CD8-positive, alpha-beta memory T cell (primary cell): ENCODE measurements at places on chromosomes 7 and 10.

- DNase-seq: no peak
Measured at GRCh38 chr10:110443239-110444003, 54.3 kb upstream of the DUSP5 start.

GRCh38 chr7:98868450-98868849, 1.4 kb downstream of the TMEM130 start:
- no peak for DNase-seq

- DNase-seq: no peak
Measured at GRCh38 chr10:89062861-89063260, 72.3 kb downstream of the FAS start.

GRCh38 chr7:132897093-132897687, 184.7 kb downstream of the CHCHD3 start:
- DNase-seq: no peak

- no peak for DNase-seq
Measured at GRCh38 chr10:7475046-7475911, 64.4 kb upstream of the SFMBT2 start.

- DNase-seq: no peak
Measured at GRCh38 chr10:79239275-79239779, 107.9 kb upstream of the PPIF start.

GRCh38 chr7:41786404-41786803, 83.5 kb upstream of the INHBA start:
- no peak for DNase-seq

DNA sequence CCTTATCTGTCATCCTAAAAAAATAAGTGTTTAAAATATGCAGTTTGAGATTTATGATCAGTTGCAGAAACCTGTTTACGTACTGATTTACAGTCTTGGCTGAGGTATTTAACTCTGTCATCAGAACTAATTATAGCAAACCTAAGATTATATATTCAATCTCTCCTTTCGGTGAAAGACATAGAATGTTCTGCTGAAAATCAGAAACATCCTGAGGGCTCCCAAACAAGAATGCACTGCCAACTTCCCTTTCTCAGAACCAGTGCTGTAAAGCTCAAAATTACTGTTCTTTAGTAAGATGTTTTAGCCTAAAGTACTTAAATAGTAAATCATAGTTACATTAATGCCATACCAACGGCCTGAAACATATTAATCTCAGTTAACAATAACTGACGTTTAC, 34.3 kb downstream of the FAM204A start:
- DNase-seq: no peak
